A549 treated with ZK216348 at 1 μM for 4 hours (cell line): ENCODE measurements at places on chromosomes 16 and 17. TPM values are rescaled to one million over a fixed set of nuclear protein-coding genes. Genes with fewer than 3 reads are reported as not detected.

Gene ACE
- total RNA-seq = 0.50 to 1.4 TPM (median 0.71 TPM) in 5 replicates

Gene CCL5
- total RNA-seq = 1.0 to 2.3 TPM (median 1.5 TPM) in 5 replicates

Gene TRAPPC1
- total RNA-seq = 313 to 386 TPM (median 328 TPM) in 5 replicates

Gene CYLD
- total RNA-seq = 10.9 to 17.1 TPM (median 15.0 TPM) in 5 replicates

Gene CCL2
- 12.2 to 27.7 TPM (median 13.8 TPM) in 5 replicates for total RNA-seq

Gene KAT8
- total RNA-seq = 32.5 to 46.4 TPM (median 43.1 TPM) in 5 replicates

Gene DHX8
- 38.7 to 46.6 TPM (median 42.8 TPM) in 5 replicates for total RNA-seq
